ENCODE measurements at places on chromosomes 2 and 18.
A peak's percentile ranks its signal among the peaks of the same experiment; 100 is the strongest.

DNA sequence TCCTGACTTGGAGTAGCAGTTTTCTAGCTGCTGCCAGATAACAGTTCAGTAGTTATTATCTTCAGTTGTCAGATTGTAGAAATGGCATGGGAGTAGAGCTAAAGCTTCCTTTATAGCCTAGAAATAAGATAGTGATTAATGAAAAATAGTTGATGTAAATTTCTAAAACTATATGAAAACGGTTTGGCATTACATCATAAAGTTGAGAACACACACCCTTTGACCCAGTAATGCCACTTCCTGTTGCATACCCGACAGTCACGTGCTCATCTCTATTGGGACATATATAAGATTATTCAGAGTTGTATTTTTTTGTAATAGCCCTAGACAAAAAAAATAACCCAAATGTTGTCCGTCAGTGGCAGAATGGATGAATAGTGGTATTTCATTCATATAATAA, 39.4 kb upstream of the ASB1 start:
- DNase-seq, result no peak

- DNase-seq, result no peak
Observed at GRCh38 chr2:209977386-209978239, 24.8 kb upstream of the RPE start.

DNA sequence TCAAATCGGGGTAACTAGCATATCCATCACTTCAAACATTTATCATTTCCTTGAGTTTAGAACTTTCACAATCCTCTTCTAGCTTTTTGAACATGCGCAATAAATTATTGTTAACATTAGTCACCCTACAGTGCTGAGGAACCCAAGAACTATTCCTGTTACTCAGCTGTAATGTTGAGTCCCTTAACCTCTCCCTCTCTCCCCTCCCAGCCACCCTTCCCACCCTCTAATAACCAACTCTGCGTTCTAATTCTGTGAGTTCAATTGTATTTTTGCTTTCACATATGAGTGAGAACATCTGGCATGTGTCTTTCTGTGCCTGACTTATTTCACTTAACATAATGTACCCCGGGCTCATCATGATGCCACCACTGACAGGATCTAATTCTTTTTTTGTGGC, 78.6 kb upstream of the RANBP2 start:
- DNase-seq, result peak; percentile 72

- no peak for DNase-seq
Observed at GRCh38 chr18:79200546-79201268, 131.5 kb downstream of the ATP9B start.

DNA sequence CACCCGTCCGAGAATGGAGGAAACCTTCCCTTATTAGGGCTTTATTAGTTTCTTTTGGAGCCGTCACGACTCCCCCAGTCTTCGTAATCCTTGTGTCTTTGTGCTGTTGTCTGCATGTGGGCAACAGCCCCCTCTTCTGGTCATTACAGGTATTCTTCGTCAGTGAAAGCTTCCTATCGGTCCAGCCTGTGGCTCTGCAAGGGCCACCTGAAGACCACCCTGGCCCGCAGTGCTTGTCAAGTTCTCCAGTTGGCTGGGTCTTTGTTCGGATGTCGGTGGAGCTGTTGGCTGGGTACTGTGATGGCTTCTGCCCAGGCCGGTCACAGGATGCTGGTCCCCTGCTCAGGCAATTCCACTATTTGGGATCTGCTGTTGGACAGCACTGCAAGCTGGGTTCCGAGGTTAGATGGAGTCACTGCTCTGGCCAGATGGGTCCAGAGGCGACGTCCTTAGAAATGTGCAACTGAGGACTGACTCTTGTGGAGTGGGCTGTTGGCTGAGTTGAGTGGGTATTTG, 19.2 kb downstream of the E2F6 start:
- DNase-seq, result no peak

GRCh38 chr2:126940331-126940730, 41.6 kb downstream of the TEX51 start:
- no peak for DNase-seq

DNA sequence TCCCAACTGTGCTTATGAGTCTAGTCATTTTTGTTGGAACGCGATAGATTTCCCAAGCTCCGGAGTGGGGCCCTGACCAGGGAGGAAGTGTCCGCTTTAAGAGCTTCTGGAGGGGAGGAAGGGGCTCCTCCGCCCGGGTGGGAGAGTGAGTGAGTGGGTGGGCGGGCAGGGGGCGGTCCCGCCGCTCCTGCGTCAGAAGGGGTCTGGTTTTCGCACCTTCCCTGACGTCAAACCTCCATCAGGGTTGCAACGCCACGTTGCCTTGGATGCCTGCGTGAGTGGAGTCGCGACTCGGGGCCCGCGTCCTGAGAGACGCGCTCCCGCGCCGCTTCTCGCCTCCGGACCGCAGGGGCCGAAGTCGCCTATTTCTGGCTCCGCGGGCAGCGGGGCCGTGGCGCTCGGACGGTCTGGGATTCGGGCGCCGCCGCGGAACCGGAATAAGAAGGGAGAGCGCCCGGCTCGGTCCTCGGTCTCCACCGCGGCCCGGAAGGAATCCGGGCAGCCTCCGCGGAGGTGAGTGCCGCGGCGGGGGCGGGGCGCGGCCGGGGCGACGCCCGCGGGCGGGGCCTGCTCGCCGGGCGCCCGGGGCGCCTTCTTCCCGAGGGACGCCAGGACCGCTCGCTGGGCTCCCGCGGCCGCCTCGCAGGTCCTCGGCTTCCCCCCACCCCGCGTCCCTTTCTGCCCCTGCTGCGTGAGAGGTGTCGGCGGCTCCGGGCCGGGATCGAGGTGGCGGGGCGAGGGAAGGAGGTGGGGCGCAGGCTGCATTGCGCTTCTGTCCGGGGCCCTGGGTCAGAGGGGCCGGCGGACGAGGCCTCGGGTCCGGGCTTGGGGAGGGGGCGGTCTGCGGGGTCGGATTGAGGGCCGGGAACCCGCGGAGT, at the start of gene ZDBF2:
ZDBF2 (plus strand) TSS at position 230 of the 878 bp plus-strand sequence. CDS start 7,187 bp downstream, outside the sequence.
- no peak for DNase-seq

GRCh38 chr18:36316246-36316645, 18.7 kb downstream of the FHOD3 start:
- no peak for DNase-seq

GRCh38 chr2:102357937-102358336, 2.3 kb downstream of the IL18R1 start:
- no peak for DNase-seq

- no peak for DNase-seq
Observed at GRCh38 chr18:64110692-64111480, 38.0 kb downstream of the LINC00305 start.

GRCh38 chr2:217857624-217858506, 144.9 kb downstream of the TNS1 start:
- no peak for DNase-seq

GRCh38 chr2:17800219-17800618, 16.0 kb upstream of the MSGN1 start:
- DNase-seq, result no peak

DNA sequence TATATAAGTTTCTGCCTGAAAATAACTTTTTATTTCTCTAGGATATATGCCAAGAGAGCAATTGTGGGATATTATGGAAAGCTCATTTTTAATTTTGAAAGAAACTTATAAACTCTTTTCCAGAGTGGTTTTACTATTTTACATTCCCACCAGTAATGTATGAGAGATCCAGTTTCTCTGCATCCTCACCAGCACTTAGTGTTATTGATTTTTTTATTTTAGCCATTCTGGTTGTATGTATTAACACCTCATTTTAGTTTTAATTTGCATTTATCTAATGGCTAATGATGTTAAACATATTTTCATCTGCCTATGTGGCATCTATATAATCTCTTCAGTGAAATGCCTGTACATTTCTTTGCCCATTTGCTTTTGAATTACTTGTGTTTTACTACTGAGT, 597.7 kb upstream of the RAB6C start:
- DNase-seq, result no peak

- no peak for DNase-seq
Observed at GRCh38 chr18:8165095-8165494, 444.1 kb upstream of the RAB12 start.

DNA sequence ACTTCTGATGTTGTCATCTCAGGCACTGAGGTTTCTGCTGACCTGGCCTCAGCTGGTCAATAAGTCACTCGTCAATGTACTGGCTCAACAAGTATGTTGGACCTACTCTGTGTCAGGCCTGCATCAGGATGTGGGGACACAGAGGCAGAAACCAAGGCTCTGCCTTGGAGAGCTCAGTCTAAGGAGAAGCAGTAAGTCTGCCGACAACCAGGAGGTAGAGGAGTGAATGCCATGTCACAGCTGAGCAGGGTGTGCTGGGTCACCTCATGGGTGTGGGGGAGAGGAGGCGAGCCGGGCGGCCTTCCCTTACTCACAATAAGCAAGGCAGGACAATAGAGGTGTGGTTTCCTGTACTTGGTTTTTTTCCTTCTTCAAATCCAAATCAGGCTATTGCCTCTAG, 75.8 kb downstream of the COLEC12 start:
- DNase-seq, result no peak

GRCh38 chr2:7119132-7119835, 202.1 kb downstream of the RNF144A start:
- peak; percentile 23 for DNase-seq

DNA sequence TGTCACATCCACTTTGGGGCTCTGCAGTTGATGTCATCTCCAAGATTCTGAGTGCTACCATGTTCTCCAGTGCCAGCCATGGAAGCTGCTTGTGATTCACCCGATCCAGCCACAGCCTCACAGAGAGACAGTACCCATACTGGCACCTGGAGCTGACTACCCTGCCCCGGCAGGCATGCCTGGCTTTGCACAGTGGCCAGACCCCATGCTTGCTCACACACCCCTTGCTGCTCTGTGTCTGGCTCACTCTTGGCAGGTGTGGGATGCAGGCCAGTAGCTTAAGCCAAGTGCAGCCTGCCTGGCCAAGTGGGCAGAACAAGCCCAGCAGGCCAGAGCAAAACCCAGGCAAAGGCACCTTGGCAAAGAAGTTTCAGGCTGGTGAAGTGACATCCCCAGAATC, 828.4 kb upstream of the VRK2 start:
- DNase-seq, result no peak

GRCh38 chr2:54271189-54271588, 15.2 kb upstream of the TSPYL6 start:
- no peak for DNase-seq

GRCh38 chr2:191115391-191115790, 35.4 kb downstream of the STAT4 start:
- no peak for DNase-seq

- DNase-seq, result no peak
Observed at GRCh38 chr2:7777668-7778067, 860.5 kb downstream of the RNF144A start.

- no peak for DNase-seq
Observed at GRCh38 chr2:35932276-35932963, 423.2 kb upstream of the CRIM1 start.

- no peak for DNase-seq
Observed at GRCh38 chr18:33960417-33960816, 264.3 kb downstream of the NOL4 start.

- no peak for DNase-seq
Observed at GRCh38 chr2:96147593-96148201, 2.5 kb upstream of the DUSP2 start.

DNA sequence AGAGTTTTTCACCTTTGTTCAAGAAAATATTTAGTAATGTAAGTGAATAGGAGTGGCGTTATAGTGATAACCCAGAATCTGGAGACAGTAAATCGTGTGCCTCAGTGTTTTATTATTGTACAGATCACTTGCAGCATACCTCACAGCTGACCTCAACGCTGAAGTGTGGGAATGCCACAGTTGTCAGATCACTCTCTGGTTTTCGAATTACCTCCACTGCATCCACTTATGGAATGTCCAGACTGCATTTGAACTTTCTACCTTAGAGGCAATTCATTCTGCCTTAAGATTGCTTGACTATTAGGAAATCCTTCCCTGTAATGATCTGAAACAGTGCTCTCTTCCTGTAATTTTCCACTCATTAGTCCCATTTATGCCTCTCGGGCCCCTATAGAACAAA, 164.5 kb upstream of the ALPP start:
- no peak for DNase-seq

GRCh38 chr2:156800781-156801361, 364.7 kb downstream of the GPD2 start:
- DNase-seq, result no peak

DNA sequence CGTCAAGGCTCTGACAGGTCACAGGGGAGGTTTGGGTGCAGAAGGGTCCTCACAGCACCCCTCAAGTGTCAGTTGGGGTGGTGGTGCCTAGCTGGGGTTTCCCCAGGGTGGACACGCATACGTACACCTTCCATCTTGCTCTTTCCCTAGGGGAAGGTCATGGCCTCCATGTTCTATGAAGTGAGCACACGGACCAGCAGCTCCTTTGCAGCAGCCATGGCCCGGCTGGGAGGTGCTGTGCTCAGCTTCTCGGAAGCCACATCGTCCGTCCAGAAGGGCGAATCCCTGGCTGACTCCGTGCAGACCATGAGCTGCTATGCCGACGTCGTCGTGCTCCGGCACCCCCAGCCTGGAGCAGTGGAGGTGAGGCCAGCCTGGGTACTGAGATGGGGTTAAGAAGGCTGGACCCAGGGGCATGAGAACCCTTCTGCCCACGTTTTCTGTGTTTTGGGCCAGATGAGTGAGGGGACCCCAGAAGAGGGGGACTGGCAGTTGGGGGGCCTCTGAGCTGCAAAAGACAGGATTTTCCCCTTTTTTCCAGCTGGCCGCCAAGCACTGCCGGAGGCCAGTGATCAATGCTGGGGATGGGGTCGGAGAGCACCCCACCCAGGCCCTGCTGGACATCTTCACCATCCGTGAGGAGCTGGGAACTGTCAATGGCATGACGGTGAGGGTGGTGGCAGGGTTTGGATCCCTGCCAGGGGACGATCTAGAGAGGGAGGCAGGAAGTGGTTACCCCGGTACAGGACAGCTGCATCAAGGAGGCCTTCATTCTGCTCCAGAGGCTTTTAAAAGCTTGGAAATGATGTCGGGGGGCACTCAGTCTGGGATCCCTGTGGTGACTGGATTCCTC, 20.9 kb downstream of the SLC30A3 start:
- no peak for DNase-seq

DNA sequence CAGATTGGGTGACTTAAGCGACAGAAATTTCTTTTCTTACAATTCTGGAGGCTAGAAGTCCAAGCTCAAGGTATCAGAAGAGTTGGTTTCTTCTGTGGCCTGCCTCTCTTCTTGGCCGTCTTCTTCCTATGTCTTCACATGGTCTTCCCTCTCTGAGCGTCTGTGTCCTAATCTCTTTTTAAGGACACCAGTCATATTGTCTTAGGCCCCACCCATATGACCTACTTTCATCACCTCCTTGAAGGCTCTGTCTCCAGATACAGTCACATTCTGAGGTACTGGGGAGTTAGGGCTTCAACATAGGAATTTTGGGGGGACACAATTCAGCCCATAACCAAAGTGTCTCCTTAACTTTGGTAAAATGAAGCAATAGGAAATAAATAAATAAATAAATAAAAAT, 110.9 kb upstream of the EPC2 start:
- DNase-seq, result no peak
